Right atrium auricular region (tissue), 2 donors: ENCODE measurements at places on chromosomes 11 and 22.

- DNase-seq, result no peak
Observed at GRCh38 chr11:14537134-14537599, 17.0 kb upstream of the PSMA1 start.

- DNase-seq, result no peak
Observed at GRCh38 chr11:114318361-114318760, 22.2 kb downstream of the NNMT start.

GRCh38 chr11:62105667-62106191, 18.1 kb upstream of the INCENP start:
- no peak for DNase-seq

- DNase-seq, result no peak
Observed at GRCh38 chr22:41620589-41621098, at the start of gene DESI1. Gene DESI1 (minus strand): TSS chr22:41621043. CDS start chr22:41620839, 204 bp downstream.

- no peak for DNase-seq
Observed at GRCh38 chr11:68199295-68199987, 13.7 kb downstream of the KMT5B start.

GRCh38 chr11:114317787-114318137, 21.6 kb downstream of the NNMT start:
- DNase-seq, result peak; percentile 64

DNA sequence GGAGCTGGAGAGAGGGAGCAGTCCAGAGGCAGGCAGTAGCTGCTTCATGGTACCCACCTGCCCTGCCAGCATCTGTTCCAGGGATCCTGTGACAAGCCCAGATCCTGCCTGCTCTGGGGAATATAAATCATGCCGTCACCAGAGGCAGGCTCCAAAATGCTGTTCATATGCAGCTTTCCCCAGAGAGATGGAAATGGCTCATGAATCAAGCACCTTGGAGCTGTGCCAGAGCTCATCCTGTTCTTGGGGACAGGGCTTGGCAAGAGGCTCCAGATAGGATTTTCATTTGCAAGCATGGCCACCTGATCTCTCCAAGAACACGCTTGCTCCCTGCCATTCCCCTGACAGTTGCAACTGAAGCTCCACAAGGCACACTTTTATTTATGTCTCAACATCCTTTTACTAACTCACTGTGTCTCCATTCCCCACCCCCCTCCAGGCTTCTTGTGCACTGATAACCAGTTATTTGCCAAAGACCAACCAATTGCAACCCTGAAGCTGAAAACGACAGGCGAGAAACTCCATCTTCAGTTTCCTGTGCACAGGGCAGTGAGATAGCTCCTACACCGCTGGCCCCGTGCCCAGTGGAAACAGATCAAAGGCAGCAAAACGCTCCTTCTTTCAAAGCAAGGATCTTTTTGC, 115.8 kb upstream of the PITPNB start:
- peak; percentile 86 for DNase-seq
